ENCODE measurements at places on chromosomes 1 and 21.

GRCh38 chr1:90731382-90732050 is 14.4 kb upstream of the BARHL2 start:
- H3K36me3 ChIP-seq: no peaks in the 10 kb centered on the region
- H3K27me3 ChIP-seq: peaks cover 34% of the 10 kb centered on the region
- no peak for DNase-seq
- no peak overlapping the region for H3K4me3 ChIP-seq
- H3K27ac ChIP-seq: no peak overlapping the region

- no peaks in the 10 kb centered on the region for H3K27me3 ChIP-seq
- no peak overlapping the region for H3K4me3 ChIP-seq
- DNase-seq: no peak
- H3K4me1 ChIP-seq: no peaks in the 10 kb centered on the region
- H3K36me3 ChIP-seq: no peaks in the 10 kb centered on the region
- no peak overlapping the region for H3K27ac ChIP-seq
These were observed 80.4 kb upstream of the LRRC53 start for GRCh38 chr1:74592580-74593355.

DNA sequence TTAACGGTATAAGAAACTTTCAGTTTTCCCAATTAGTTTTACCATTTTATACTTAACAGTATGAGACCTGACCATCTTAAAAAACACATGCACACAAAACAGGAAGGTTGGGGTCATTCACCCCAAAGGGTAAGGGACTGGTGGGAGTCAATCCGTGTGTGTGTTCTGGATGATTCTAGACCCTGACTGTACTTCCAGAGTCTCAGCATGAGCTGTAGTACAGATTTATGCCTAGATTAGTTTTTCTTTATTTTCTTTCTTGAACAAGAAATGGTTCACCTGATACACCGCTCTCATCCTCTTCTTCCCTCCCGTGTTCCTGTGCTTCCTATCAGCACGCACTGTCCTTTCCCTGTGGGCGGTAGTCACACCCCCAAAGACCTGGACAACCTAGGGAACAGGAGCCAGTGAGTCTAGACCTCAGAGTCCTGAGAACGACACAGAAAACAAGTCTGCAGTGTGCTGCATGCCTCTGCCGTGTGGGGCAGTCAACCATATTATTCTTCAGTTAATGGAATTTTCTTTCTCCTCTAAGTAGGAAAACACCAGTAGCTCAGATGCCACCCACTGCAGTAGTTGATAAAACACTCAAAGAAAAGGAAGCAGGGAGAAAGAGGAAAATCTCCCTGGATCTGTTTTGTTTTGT is 38.9 kb upstream of the MRPS6 start:
- DNase-seq: no peak
- H3K4me1 ChIP-seq: peaks cover 3% of the 10 kb centered on the region
- H3K4me3 ChIP-seq: no peak overlapping the region
- no peaks in the 10 kb centered on the region for H3K36me3 ChIP-seq

DNA sequence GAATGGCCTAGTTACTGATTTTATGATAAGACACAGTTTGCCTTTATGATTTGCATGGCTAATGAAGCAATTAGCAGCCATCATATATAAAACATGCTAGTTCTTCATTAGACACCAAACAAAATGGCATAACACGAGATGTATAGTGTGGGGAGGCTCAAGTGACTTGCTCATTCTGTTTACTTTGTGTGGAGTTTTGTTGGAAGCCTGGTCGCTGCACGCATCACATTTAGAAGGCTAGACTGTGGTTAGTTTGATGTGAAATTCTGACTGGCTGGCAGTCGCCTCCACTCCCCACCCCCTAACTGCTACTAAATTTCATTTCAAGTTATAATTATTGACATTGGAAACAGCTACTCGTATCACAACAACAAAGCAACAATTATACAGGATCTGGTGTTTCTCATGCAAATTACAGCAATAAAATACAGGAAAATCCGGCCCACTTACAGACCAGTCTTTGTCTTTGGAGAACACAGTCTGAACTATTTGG is 356.1 kb downstream of the LMO4 start:
- H3K4me3 ChIP-seq: peak overlapping the region; percentile 9
- no peak overlapping the region for H3K27ac ChIP-seq
- H3K4me1 ChIP-seq: no peaks in the 10 kb centered on the region
- DNase-seq: no peak
